ENCODE measurements at places on chromosomes 7 and 10.
A peak's percentile ranks its signal among the peaks of the same experiment; 100 is the strongest.

DNA sequence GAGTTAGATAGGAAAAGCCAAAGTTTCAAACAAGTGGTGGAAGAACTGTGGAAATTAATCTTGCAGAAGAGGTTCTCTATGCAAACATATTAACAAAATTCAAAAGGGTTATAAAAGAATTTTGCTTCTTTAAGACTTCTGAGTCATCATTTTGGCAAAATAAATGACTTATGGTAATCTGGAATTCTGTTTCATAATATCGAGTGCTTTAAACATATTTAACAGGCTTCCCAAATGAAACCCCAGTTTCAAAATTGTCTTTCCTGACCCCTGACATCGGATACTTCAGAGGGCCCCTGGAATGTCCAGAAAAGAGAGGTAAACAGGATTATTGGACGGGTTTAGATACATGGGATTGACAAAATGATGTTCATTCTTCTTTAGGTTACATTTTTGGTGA, 444.6 kb downstream of the HTR7 start:
- no peak for DNase-seq

- DNase-seq: no peak
Measured at GRCh38 chr10:16663444-16663843, 141.8 kb upstream of the C1QL3 start.

DNA sequence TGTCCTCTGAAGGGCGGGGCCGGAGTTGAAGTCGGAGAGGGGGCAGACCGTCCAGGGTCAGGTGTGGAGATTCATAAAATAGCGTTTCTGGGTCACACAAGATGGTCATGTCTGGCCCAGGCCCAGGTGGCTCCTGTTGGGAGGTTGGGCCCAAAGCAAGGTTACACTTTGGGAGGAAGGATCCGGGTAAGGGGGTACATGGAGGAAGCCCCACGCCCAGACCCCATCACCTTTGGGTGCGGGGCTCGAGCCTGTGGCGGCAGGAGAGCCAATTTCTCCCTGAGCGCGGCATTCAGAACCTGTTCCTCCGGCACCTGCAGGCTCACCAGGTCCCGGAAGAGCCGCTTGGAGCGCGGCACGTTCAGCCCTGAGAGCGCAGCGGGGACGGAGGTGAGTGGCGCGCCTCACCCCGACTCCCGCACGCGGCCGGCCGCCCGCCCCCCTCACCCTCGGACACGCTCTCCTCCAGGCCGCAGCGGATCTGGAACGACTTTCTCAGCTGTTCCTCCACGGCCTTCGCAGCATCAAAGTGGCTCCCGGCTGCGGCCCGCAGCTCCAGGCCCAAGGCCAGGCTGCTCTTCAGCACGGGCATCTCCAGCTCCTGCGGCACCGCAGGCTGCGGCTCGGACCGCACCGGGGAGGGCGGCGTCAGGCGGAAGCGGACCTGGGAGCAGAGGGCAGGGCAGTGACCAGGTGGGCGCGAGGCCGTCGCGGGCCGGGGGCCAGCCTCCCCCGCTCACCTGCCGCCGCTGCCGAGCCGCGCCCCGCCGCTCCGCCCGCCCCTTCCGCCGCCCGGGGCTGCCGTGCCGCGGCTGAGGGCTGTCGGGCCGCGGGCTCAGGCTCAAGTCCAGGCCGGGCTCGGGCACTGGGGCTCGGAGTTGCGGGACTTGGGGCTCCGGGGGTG, 644 bp downstream of the PPP1R35 start:
- peak; percentile 53 for DNase-seq

- no peak for DNase-seq
Measured at GRCh38 chr7:21704359-21704758, 161.5 kb downstream of the DNAH11 start.

DNA sequence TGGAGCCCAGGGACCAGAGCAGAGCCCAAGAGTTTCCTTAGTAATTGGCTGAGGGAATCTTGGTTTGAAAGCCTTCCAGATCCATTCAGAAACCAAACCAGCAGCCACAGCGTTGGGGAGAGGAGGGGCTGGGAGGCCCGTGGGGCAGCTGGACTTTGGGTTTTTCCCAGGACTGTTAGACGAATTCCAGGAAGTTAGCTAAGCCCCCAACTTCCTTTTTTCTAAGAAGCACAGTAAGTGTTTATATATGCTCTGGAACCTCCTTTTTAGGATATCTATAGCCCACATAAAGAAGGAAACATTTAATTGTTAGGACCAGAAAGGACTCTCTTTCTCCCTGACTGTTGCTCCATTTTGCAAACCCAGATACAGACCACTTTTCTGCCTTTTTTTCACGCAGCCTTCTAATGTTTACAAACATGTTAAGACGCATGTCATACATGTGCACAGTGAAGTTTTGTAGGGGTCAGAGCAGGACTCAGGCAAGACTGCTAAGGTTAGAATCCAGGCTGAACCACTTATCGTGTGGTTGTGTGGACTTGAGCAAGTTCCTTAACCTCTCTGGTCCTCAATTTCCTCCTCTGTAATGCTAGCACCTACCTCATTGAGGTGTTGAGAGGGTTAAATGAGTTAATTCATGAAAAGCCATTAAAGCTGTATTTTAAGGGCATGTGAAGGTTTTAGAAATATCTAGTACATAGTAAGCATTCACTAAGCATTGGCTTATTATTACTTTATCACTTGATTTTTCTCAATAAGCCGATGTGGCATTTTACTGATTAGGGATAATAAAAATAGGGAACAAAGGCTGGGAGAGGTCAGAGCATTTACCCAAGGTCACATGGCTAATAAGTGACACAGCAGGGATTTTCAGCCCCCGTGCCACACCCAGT, 42.4 kb downstream of the TBATA start:
- no peak for DNase-seq

GRCh38 chr7:95549818-95550529, 46.3 kb downstream of the PDK4 start:
- DNase-seq: no peak

GRCh38 chr10:20040012-20040411, 223.8 kb downstream of the PLXDC2 start:
- DNase-seq: no peak

DNA sequence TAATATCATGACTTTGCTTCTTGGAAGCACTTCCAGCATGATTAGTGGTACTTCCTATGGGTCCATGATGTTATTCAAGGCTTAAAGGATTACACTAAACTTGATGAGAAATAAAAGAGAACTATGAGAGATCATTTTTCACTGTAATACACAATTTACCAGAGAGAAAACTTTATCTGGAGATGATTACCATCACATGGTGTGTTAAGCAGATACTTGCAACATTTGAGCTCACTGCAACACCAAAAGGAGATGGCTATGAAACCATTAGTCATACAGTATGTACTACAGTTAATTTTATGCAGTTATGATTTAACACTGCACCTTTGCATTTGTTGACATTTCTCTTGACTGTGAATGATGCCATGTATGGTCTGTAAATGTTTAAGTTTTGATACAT, 311.3 kb upstream of the AOAH start:
- DNase-seq: no peak

DNA sequence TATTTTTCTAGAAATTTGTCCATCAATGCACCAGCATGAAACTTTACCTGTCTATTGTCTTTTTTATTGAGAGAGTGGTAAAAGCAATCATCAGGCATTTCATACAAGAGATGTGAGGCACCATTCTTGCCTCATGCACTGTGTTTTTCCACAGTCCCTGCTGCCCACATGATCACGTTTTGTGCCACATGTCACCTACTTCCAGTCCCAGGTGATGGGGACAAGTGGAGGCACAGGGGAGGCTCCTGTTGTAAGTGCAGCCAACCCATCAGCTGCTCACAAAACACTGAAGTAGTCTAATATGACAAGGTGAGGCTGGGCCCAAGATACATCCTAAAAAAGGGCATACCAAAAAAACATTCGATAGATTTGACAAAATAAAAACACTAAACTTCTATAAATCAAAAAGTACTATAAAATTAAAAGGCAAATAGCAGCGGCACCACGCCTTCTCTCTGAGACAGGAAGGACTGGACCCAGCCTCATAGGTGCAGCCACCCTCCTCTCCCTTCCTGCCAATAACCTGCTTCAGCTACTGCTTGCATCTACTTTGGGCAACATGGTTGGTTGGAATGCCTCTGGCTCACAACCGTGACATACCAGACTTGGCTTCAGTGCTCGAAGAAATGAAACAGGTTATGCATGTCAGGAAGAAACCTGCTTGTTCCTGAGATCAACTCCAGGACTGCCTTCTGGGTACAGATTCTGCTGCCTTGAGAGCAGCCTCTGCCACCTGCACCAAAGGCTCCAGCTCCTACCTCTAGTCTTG, 2.3 kb downstream of the ZC3HAV1L start:
- DNase-seq: no peak

DNA sequence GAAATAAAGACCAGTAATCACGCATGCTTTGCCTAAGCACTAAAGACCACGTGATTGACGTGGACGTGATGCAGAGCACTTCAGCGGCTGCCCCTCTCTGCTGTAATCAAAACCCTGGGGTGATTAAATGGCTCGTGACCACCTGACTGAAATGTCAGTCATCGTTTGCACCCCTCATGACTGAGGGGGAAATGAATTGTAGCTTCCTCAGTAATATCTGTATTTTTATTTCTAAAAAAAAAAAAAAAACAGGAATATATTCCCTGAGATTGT, 148.1 kb upstream of the RSU1 start:
- DNase-seq: no peak

GRCh38 chr10:88886557-88886956, 6.5 kb downstream of the STAMBPL1 start:
- no peak for DNase-seq

DNA sequence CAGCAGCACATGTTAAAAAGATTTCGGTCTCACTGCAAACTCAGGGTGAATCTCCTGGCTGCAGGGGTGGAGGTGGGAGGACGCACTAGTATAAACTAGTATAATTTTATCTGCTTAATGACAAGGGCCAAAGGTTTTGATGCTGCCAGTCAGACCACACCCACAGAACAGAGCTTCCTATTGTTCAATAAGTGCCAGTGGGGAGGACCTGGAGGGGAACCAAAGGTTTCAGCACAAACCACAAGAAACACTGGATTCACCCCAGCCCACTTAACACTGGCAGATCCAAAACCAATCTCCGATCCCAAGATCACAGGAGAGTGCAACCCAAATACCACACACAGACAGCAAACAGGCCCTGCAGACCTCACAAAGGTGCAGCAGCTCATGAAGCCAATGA, 6.6 kb downstream of the VOPP1 start:
- no peak for DNase-seq

DNA sequence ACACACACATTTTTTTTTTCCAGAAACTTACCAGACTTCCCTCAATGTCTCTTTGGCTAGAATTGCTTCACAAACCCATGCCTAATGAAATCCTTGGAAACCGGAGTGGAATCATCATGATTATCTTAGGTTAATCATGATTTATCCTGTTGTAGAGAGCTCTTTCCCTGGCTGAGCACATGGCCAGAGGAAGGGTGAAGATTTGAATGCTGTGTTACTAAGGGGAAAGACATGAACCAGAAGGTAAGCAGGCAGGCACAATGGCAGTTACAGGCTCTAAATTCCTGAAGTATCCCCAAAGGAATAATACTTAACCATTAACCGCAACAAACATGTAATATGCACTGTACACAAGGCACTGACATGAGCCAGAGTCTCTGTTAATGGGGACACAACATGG, 4.1 kb upstream of the RNF148 start:
- no peak for DNase-seq

DNA sequence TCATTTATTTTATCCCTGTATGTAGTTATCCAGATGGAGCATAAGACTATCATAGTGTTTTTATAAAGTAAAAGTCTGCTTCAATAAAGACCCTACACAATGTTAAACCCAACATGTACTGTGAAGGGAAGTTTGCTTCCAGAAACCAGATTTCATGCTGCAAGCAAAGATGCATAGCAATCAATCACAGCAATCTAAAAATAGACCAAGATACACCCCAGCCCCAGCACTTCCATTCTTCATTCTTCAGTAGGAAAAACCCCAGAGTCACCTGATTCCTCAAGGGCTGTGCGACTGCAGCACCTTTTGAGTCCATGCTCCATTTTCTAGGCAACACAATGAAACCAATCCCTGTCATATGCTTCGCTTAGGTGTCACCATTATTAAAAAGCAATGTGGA, 66.9 kb upstream of the PDE1C start:
- DNase-seq: no peak

GRCh38 chr10:130121486-130122079, 11.0 kb upstream of the C10orf143 start:
- DNase-seq: no peak

GRCh38 chr7:151756076-151756731, 120.7 kb downstream of the PRKAG2 start:
- DNase-seq: peak; percentile 61

- DNase-seq: no peak
Measured at GRCh38 chr10:86586516-86586915, 64.9 kb upstream of the WAPL start.

- DNase-seq: no peak
Measured at GRCh38 chr10:15901889-15902288, 41.6 kb upstream of the MINDY3 start.

DNA sequence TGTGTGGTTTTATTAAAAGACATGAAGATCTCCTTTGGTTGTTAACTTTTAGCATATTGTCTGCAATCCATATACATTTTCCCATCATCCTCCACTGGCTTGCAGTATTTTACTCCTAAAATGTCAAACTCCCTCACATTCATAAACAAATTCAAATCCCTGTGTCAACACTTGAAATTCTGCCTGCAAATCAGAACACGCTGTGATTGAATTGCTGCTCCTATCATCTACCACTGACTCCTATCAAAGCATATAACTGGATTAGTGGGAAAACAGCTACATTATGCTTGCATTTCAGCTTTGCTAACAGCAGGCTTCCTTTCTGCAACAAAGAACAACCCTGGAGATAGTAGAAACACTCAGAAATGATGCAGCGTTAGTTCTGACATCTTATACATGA, 281.8 kb upstream of the HGF start:
- DNase-seq: no peak

- DNase-seq: no peak
Measured at GRCh38 chr7:127927348-127927696, 103.9 kb downstream of the LRRC4 start.

DNA sequence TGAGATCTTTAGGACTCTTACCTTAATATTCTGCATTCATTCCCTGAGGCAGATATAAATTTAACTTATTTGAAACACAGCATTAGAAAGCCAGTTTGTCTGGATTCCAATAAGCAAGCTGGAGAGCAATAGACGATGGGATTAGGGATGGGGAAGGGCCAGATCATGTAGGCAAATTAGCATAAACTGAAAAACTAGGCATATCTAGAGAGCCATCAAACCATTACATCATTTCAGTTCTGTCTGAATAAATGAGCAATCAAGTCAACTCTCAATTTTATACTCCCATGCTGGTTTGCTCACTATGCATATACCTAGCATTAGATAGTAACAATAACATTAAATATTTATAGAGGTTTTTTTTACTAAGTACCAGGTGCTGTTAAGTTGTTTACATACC, 583.6 kb upstream of the LRRN3 start:
- no peak for DNase-seq

- DNase-seq: no peak
Measured at GRCh38 chr7:92010215-92010614, 69.6 kb downstream of the AKAP9 start.

Data from CD4-positive, alpha-beta T cell treated with Interleukin-21 for 1 hour (primary cell).